ENCODE measurements at places on chromosomes 1 and 21. TPM values are rescaled to one million over a fixed set of nuclear protein-coding genes. Genes with fewer than 3 reads are reported as not detected.

The OR2G6 gene
- total RNA-seq: not detected

The DIO1 gene
- total RNA-seq: not detected

The KPRP gene
- total RNA-seq: not detected

The CHI3L1 gene
- total RNA-seq: 1.2 TPM

The BTBD19 gene
- total RNA-seq: 1.8 TPM

The DSCAM gene
- total RNA-seq: 17.8 TPM

The HMGCL gene
- 19.1 TPM for total RNA-seq

The KIF17 gene
- 17.8 TPM for total RNA-seq

The RCAN1 gene
- 55.1 TPM for total RNA-seq

The RGS1 gene
- total RNA-seq: 26.1 TPM

The GLIS1 gene
- 0.23 TPM for total RNA-seq

The TSPEAR gene
- 0.23 TPM for total RNA-seq

The GSTM1 gene
- total RNA-seq: 15.0 TPM

The OR6N1 gene
- total RNA-seq: not detected

The MCOLN3 gene
- 0.23 TPM for total RNA-seq

The S100B gene
- total RNA-seq: 57.0 TPM

The TESK2 gene
- 0.92 TPM for total RNA-seq

The NUP210L gene
- total RNA-seq: 0.23 TPM

The HUNK gene
- 8.1 TPM for total RNA-seq

The C2CD4D gene
- not detected for total RNA-seq
